ENCODE measurements at places on chromosomes 7 and 10.

- DNase-seq: no peak
Measured at GRCh38 chr7:139602143-139602722, 78.7 kb downstream of the CLEC2L start.

DNA sequence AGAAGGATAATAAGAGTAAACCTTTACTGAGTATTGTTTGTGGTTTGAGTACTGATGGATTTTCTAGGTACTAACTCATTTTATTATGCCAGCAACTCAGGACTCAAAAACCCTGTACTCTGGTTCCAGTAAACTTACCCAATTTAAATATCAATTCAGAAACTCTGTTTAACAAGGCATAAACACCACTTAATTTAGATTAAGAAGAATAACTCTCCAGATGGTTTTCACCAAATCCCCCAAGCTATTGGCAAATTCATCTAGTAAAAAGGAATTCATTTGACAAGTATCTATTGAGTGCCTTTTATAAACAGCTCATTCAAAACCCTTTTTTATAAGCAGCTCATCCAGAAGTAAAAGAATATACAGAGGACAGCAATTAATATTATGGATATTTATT, 572.4 kb downstream of the PHTF2 start:
- DNase-seq: no peak

- no peak for DNase-seq
Measured at GRCh38 chr10:59064080-59064692, 112.3 kb upstream of the PHYHIPL start.

- no peak for DNase-seq
Measured at GRCh38 chr7:72438491-72438890, 26.4 kb upstream of the CALN1 start.

DNA sequence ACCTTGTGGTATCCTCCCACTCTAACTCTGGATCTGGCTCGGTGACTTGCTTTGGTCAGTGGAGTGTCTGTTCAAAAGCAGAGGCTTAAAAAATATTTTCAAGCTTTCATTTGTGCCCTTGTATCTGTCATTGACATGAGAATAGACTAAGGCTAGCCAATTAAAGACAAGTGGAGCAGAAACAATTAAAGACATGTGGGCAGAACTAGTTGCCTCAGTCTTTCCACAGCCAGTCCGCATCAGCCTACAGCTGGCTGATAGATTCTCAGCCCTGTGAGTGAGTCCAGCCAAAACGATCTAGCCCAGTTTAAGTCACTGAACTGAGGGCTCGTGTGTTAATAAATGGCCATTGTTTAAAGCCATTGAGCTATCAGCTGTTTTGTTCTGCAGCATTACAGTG, 185.2 kb upstream of the DGKB start:
- no peak for DNase-seq

- DNase-seq: no peak
Measured at GRCh38 chr7:100003711-100004661, 11.4 kb upstream of the ZKSCAN1 start.

- DNase-seq: no peak
Measured at GRCh38 chr10:50552771-50553535, 70.8 kb downstream of the SGMS1 start.

DNA sequence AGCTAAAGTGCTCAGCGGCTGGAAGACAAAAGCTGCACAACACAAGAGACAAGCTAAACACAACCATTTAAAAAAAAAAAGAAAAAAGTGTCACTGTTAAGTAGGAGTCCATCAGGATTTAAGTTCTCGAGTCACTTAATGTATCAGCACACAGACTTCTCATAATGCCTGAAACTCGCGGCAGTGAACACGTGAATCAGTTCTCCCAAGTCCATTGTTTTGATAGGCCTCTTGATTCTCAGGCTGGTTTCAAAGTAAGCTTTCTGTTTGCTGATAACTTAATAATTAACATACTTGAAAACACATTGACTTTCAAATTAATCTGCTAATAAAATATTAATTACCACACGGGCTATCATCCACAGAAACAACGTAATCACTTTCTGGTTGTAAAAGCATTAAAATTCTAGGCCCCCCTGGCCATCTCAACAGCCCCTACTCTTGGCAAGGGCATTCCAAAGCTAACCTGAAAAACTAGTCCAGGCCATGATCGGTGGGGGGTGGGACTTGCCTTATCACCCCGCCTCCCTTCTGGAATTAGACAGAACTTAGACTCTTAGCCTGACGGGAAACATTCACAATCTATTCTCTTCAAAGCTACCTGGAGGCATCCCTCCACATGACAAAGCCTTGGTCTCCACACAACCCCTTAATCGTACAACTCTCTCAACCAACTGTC, 129.0 kb downstream of the DIP2C start:
- no peak for DNase-seq

- DNase-seq: no peak
Measured at GRCh38 chr10:115801992-115802391, 471.0 kb downstream of the GFRA1 start.

DNA sequence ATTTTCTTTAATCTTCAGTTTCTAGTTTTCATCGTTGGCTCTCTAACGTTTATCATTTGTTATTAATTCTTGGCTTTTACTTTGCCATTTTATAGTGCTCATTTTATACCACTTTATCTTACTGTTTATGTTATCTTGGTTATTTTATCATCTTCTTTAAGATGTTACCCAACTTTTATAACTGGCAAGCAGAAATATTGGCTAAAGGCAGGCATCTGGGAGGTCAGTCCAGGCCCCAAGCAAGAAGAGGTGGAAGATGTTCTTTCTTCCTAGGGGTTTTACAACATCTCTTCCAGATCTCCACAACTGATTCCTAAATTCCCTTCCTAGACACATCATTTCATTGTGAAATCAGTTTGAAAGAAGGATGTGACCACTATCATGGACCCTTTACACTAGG, 208.1 kb downstream of the AHR start:
- no peak for DNase-seq

DNA sequence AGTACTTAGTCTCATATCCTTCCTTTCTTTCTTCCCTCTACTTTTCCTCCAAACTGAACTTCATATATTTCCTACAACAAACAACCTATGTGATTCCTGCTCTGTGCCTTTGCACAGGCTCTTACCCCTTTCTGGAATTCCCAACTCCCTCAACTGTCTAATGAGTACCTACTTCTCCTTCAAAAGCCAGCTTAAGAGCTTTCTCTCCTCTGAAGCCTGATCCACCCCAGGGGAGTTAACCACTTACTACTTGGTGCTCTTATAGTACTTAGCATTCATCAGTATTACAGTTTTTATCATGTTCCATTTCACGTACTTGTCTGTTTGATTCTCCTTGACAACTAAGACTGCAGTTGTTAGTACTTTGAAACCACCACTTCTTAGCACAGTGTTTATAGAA, 246.1 kb downstream of the LRRTM3 start:
- DNase-seq: no peak

- DNase-seq: no peak
Measured at GRCh38 chr10:30185916-30186315, 126.5 kb upstream of the JCAD start.

DNA sequence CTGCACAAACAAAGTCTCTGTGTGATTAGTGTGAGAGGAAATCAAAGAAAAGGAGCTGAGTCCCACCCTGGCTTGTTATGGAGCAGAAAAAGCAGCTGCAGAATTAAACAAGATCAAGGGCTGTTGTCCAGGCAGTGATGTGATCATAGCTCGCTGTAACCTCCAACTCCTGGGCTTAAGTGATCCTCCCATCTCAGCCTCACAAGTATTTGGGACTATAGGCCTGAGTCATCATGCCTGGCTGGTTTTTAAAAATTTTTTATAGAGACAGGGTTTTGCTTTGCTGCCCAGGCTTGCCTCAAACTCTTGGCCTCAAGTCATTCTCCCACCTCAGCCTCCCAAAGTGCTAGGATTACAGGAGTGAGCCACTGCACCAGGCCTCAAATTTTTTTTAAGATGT, 88.9 kb downstream of the IPMK start:
- no peak for DNase-seq

GRCh38 chr7:70132226-70132851, 534.1 kb downstream of the AUTS2 start:
- no peak for DNase-seq

DNA sequence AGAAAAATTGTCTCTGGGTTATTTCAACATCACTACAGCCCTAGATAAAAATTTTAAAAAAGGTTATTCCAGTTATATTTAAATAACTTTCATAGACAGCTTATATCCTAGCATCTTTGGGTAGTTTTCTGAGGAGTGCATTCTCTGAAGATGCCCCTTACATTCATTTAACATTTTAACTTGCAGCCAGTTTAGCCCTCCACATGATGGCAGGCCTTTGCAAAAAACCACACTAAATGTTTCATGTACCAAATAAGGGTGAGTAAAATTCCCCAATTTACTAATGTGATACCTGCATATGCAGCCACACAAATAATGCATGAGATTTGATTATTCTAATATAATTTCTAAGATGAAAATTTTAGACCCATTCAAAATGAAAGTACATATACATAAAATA, 108.4 kb upstream of the ZWINT start:
- no peak for DNase-seq

- DNase-seq: no peak
Measured at GRCh38 chr7:87127019-87127418, 25.2 kb upstream of the DMTF1 start.

GRCh38 chr7:150503581-150503980, 11.1 kb upstream of the GIMAP7 start:
- no peak for DNase-seq

- no peak for DNase-seq
Measured at GRCh38 chr10:99660662-99661376, 1.5 kb downstream of the ENTPD7 start.

Data from activated T-helper 9 cell treated with anti-CD3 and anti-CD28 coated beads, Interleukin-2, amount 50 U/mL, for 16 hours (primary cell).